ENCODE measurements at places on chromosomes 7 and 10. TPM values are rescaled to one million over a fixed set of nuclear protein-coding genes. Genes with fewer than 3 reads are reported as not detected.

GRCh38 chr10:64690194-64690593 lies 1169.0 kb downstream of the REEP3 start:
- DNase-seq = no peak

Gene TRIL
- polyA plus RNA-seq = 4.2 TPM

GRCh38 chr7:38222481-38223096 lies 44.5 kb downstream of the STARD3NL start:
- no peak for DNase-seq

DNA sequence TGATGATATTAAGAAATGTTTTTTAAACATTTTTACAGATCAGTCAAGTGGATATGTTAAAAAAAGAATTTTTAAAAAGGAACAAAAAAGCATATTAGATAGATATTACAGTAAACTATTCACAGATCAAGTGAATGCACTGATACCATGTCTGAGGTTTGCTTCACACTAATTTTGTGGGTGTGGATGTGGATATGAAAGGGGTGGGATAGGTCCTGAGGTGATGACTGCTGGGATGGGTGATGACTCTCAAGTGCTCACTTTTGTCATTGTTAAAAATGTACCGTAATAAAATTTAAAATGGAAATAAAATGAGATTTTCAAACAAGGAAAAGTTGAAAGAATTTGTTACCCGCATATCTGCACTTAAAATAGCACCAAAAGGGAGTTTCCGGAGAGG lies 54.1 kb downstream of the AGMO start:
- DNase-seq = no peak

DNA sequence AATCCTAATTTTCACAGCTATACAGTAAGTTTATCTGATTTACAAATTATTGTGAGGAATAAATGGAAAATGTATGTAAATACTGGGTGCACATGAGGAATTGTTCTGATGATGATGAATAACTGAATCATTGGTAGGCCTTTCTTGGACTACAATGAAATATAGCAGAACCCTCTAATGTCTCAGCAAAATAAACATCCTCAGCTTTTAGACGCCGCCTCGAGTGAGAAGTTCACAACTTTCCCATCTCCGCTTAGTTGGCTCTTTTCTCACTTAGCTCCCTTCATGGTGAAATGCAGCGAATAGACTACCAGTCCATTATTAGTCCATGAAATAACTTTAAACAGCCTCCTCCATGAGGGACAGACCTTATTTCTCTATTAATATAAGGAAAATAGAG lies 182.3 kb downstream of the BICC1 start:
- no peak for DNase-seq
